CD4-positive, alpha-beta T cell treated with Interleukin-4 for 4 hours (primary cell): ENCODE measurements at places on chromosomes 13 and 19.

- no peak for DNase-seq
Measured at GRCh38 chr13:93624311-93624777, 397.7 kb downstream of the GPC6 start.

GRCh38 chr13:97283888-97284287 lies 61.8 kb downstream of the MBNL2 start:
- no peak for DNase-seq

GRCh38 chr19:49570138-49570856 lies 10.1 kb downstream of the NOSIP start:
- DNase-seq: peak; percentile 86

DNA sequence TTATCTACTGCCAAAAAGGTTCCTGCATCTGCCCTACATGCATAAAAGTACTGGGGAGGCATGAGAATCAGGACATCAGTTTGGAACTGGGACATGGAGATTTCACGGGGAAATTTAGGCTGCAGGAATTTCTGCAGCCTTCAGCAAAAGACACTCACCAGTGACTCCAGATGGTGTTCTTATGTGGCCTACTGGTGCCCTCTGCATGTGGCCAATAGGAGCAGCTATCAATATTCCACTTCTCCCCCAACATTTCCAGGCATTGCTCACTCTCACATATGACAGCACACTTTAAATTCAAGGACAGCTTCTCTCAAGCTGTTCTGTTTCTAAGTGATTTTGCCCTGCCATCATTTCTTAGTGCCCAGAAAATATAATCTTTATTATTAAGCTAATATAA lies 570.5 kb upstream of the ARGLU1 start:
- DNase-seq: no peak

- DNase-seq: no peak
Measured at GRCh38 chr19:49744946-49745381, 18.1 kb downstream of the TSKS start.

- DNase-seq: no peak
Measured at GRCh38 chr13:73556902-73557301, 498.1 kb downstream of the KLF5 start.

DNA sequence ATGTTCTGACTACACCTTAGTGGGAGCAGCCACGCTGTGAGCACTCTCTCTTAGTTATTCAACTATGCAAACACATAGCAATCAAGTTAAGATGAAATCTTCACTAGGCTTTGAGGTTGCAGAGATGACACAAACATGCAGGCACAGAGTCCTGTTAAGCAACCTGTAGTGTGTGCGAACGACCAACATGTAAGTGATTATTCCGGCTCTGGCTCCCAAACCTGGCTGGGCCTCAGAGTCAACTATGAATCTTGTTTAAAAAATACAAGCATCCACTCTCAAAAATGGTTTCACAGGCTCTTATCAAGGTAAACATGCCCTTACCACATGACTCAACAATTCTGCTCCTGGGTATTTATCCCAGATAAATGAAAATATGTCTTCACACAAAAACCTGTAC lies 91.4 kb downstream of the IRS2 start:
- DNase-seq: no peak

DNA sequence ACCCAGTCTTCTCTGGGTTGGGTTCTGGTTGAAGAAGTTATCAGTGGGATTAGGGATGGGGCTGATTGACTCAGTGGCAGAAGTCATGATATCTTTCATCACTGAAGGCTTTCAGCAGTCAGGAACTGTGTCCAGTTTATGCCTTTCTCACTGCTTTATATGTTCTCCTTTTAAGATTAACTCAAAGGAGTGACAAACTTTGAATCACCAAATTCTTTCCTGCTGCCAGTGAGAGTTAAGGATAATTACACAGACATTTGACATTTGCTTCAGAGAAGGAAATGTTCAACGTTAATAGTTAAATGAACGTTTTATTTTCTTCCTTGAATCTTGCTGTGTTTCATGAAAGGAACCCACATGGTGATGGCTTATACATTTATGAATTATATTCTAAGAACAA lies 41.0 kb upstream of the CNMD start:
- no peak for DNase-seq

DNA sequence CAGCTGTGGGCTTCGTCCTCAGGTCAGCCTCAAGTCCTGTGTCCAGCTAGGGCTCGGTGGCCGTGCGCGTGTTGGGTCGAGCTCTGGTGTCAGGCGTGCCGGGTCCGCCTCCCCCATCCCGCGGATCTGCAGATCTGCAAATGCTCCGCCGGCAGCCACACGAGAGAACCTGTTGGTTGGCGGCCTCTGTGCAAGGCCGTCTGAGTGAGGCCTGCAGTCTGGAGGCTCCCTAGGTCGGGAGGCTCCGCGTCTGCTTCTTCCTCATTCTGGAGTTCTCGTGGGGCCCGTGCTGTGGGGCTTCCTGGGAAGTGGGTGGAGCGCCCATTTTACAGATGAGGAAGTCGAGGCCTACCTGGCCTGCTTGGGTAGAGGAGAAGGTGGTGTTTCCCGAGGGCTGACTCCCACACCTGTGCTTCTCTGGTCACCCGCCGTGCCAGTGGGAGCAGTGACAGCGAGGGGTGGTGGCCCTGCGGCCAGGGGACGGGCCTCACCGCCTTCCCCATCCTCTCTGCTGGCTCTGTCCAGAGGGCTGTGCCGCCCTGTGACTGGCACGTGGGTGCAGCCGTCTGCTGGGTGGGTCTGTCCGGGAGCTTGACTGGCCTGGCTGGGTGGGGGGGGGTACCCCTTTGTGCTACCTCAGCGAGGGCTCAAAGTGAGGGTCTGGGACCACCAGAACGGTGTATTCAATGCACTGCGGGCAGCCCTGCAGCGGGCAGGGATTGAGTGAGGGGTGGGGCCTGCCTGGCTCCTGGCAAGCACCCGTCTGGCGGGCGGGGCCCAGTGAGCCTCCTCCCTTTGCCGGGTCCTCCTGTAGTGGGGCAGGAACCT lies 3.3 kb downstream of the CSNK1G2 start:
- no peak for DNase-seq
